ENCODE measurements at places on chromosomes 12 and 14. TPM values are rescaled to one million over a fixed set of nuclear protein-coding genes. Genes with fewer than 3 reads are reported as not detected.
A peak's percentile ranks its signal among the peaks of the same experiment; 100 is the strongest.

- peak; percentile 19 for DNase-seq
These were observed 48.7 kb downstream of the MIPOL1 start for GRCh38 chr14:37246427-37246829.

DNA sequence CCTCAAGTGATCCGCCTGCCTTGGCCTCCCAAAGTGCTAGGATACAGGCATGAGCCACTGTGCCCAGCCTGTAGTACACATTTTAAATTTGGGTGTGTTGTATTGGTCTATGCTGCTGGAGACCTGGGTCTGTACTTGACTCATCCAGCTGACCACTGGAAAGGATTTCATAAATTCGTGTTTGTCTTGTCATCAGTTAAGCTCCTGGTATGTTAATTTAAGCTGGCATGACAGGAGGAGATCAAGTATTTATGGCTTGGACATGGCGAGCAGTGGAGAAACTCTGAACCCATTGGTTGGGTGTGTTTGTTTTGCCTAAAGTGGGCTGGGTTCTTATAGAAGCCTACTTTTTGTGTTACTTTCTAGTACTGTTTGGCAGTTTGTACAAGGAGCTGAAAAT, 24.2 kb downstream of the YY1 start:
- DNase-seq, result no peak

GRCh38 chr12:25051171-25051570, 102.3 kb upstream of the BCAT1 start:
- DNase-seq, result no peak

- no peak for DNase-seq
These were observed 99.8 kb downstream of the BORCS5 start for GRCh38 chr12:12456637-12457036.

GRCh38 chr12:119157978-119158377, 20.8 kb upstream of the HSPB8 start:
- DNase-seq, result no peak

DNA sequence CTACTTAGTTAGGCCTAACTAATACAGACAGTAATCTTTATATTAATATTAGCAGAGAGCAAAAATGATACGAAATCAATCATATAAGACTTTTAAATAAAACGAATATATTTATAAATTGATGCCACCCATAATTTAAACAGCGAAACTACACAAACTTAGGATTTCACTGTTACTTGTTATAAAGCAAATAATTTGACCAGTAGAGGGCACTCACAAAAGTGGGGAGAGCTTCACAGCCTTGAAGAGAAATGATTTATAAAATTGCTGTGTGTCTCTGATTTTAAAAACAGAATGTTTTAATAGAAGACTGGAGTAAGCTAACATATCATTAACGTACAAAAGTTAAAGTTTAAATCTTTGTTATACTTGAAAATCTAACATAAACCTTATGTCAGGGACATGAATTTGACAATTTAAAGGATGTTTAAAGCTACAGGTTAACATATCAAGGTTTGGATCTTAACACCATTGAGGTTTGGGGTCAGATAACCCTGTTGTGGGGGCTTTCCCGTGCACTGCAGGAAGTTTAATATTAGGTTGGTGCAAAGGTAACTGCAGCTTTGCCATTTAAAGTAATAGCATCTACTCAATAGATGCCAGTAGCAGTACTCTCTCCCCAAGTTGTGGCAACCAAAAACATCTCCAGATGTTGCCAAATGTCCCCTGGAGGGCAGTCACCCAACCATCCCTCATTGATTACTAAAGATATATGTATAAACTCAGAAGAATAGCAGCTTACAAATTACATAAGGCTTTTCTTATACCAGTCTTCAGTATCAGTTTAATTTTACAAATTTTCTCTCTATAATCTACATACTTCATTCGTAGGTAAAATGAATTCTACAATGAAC, 9.3 kb downstream of the KRAS start:
- DNase-seq, result no peak

OR6C74 gene
- not detected for total RNA-seq
